ENCODE measurements at places on chromosomes 6 and 20.

DNA sequence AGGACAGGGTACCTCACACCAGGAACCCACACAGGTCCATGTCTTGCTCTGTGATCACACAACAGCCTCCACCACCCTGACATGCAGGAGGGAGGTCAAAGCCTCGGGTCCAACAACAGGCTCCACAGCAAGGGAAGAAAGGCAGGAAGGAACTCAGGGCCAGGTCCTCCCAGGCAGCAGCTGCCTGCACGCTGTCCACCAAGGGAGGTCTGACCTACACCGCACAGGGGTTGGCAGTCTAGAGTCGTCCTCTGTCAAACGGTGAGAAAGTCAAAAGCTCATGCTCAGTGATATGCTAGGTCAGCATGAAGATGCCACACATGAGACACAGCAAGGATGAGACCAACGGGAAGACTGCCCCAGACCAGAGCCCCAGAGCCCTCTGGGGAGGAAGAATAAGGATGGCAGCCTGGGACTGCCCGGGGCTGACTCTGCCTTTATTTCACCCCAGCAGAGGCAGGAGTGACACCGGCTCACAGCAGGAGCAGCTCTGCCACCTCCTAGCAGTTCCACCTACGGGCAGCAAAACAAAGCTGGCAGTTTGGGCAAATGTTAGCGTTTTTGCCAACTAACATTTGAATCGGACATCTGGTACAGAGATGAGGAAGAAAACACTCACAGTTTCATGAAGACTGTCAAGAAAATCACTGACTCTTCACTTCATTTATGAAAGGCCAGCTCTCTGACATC, 8.5 kb downstream of the GMEB2 start:
- no peak for DNase-seq

DNA sequence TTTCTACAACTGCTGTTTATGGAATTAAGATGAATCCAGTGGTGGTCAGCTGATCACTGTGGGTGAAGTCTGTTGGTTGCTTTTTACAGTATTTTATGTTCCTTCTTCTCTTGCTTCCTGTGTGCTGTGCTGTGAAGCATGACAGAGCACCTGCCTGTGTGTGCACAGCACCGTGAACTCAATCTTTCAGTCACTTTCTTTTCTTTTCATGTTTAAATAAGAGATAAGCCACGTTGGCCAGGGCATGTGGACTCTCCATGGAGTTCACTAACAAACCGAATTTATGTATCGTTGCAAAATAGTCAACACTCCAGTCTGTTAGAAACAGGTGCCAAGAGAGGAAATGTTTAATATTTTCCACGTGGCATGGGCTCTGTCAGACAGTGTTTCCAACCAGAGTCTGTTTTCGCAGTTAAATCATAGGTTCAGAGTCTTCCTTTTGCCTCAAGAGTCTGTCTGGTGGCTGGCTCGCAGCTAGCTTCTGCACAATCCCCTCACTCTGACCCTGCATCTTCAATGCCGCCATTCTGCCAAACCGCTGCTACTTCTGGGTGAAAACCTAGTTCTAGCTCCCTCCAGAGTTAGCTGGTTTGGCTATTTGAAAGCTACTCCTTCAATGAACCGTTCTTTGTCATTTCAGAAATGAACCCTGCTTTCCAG, 73.2 kb downstream of the QRSL1 start:
- DNase-seq = no peak

DNA sequence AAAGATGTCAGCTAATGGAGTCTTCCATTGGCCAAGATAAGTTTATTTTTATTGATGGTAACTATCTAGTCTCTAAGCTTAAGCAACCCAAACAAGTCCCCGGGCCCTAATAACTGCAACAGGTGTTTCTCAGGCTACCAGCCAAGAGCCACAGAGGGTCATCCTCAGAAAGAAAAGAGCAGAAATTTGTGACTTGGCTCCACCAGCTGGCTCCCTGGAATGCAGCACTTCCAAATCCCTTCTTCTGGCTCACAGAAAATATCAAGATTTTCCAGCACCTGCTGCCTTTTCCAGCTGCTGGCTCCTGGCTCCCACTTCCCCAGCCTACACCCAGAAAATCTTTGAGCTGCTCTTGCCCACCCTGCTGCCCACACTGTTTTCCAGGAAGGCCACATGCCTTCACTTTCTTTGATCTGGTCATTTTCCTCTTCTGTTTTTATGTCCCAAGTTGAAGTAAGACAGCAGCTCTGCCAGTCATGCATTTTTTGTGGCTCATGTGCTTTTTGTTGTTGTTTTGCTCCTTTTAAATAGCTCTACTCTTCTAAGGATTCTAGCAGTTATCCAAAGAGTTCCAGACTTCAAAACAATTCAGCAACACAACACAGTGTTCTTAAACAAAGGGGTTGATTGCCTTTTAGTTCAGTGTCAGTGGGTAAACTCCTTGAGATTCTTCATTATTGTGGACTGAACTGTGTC, 151.0 kb upstream of the SMLR1 start:
- no peak for DNase-seq

DNA sequence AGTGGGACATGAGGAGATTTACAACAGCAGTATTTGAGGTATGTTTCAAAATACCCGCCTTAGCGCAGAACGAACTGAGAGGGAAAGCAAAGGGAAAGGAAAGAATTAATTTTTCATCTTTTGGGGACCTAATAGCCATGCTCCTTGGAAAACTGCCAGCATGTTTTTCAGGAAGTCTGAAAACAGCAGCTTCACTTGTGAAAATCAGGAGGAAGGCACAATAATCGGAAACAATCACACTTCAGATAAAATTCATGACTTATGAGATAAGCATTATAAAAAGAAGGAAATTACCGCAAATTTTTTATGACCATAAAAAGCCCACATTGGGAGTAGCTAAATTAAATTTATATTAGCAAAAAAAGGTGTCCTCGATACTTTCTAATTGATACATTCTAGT, 541.1 kb downstream of the HAO1 start:
- DNase-seq = no peak

DNA sequence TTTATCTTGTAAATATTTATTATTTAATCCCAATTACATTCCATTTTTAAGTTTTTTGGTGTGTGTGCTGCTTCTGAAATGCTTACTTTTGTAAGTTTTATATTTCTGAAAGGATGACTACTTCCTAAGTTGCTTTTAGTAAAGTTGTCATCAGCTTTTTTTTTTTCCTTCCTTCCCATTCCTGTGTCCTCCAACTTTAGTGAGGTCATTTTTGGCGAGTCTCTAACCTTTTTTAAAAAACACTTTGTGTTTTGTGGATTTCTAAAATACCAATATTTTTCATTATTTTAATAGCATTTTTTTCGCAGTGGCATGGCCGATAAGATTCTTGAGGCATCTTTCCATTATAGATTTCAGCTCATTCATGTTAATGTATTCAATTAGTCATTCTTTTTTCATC, 30.9 kb downstream of the FIG4 start:
- DNase-seq = no peak

- DNase-seq = no peak
Observed at GRCh38 chr6:156189714-156190113, 587.5 kb upstream of the ARID1B start.

- peak; percentile 92 for DNase-seq
Observed at GRCh38 chr6:26183581-26184366, 96.5 kb downstream of the HFE start.

DNA sequence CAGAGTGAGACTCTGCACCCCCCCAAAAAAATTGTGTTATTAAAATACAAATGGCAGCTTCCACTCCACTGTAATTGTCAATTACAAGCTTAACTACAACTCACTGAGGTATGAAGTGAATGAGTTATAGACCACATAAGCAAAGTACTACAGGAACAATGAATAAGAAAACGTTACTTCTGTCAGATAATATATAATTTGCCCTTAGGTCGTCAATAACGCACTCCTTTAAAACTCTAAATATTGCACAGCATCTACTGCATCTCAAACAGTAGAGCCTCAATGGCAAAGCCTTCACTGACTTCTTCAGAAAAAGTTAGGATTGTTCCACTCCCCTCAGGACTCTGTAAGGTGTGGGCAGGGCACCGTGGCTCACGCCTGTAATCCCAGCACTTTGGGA, 2.0 kb upstream of the HBS1L start:
- DNase-seq = no peak

DNA sequence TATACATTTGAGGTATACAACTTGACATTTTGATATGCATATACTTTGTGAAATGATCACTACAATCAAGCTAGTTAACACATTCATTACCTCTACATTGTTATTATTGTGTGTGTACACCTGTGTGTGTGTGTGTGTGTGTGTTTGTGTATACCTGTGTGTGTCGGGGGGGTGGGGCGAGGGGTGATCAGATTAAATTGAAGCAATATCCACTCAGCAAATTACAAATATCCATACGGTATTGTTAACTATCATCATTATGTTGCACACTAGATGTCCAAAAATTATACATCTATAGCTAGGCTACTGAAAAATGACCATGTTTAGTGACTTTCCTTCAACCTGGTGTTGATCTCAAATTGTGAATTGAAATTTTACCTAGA, 1.8 kb downstream of the RHAG start:
- no peak for DNase-seq

DNA sequence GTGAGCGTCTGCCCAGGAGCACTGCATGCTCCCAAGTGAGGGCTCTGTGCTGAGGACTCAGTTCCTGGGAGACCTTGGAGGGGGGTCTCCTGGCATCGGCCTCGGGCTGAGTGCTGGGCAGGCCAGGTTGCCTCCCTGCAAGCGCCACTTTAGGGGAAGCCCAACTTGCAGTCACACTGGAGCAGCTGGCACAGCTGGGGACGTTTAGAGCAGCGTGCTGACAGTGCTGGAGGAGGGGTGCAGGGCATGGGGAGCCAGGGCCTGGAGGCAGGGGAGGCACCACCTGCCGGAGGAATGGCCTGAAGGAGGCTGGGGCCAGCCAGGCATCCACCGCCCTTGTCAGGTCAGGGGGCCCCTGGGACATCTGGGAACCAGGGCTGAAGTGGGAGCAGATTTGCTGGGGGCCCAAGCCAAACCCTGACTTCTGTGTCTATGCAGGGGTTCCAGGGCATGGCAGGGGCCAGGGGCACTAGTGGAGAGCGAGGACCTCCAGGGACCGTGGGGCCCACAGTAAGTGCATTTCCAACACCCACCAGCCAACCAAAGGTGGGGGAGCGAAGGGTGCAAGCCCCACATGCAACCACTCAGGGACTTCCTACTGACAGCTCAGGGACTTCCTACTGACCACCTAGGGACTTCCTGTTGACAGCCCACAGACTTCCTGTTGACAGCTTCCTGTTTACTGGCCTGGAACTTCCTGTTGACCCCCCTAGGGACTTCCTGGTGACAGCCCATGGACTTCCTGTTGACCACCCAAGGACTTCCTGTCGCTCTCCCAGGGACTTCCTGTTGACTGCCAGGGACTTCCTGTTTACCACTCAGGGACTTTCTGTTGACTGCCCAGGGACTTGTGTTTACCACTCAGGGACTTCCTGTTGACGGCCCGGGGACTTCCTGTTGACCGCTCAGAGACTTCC, 33.6 kb downstream of the COL20A1 start:
- DNase-seq = no peak

DNA sequence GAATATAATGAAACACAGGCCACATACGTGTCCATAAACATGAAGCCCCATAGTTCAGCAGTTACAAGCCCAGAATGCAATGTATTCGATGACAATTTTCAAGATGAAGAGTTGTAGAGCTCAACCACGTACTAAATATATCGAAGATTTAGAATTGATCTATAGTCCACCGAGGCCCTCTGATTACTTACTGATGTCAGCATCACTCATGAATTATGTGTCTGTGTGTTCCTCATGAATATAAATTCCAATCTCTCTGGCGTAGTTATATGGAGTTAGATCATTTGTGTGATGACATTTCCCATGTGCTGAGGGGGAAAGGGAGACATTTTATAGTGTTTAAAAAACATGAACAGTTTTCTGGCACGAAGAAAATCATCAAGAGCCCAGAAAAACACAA, 97.5 kb downstream of the PFDN4 start:
- no peak for DNase-seq

DNA sequence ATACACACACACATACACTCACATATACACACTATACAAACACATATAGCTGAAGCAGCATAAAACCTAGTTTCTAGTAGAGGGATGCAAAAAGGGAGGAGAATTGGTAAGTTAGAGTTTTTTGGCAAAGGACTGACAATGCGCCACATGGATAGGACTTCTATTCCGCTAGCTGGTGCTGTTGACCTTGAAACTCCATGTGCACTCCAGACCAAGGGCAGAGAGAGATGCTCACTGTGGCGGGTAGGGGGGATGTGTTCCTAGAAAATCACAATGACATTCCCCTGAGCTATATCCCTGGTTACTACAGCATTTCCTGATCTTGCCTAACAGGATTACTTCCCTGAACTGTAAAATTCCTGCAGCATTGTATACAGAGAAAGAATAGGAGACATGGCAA, 19.2 kb downstream of the MICA start:
- peak; percentile 27 for DNase-seq

GRCh38 chr20:52039790-52040189, 151.8 kb downstream of the ZFP64 start:
- no peak for DNase-seq

DNA sequence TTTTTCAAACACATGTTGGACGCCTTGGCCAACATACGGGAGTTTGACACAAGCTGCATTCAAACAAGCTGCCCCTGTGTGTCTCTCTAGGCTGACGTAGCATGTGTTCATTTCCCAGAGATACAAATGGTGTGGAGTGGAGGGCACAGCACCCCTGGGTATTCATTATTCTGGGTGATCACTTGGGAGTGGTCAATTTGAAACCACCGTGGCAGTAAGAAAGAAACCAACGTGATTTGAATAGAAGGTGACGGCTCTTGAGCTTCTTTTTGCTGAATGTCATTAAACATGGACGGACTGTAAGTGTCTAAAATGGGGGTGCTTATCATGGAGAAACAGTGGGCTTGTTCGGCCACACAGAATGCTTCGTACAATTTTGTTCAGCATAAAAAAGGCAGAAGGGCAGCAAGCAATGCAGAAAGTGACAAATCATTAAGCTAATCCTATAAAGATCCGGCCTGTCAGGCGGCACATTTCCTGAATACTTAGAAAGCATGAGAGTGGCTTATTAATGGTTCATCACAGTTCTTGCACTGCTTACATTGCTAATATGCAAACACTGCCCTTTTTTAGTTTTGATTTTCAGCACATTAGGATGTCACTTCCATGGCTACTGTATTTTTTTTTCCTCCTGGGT, 1261.9 kb upstream of the CITED2 start:
- DNase-seq = no peak

- no peak for DNase-seq
Observed at GRCh38 chr20:363319-364078, 16.6 kb downstream of the NRSN2 start.

GRCh38 chr6:122677406-122677805, 67.2 kb downstream of the PKIB start:
- DNase-seq = no peak

- no peak for DNase-seq
Observed at GRCh38 chr20:41034239-41034638, 5.6 kb downstream of the TOP1 start.

All from activated CD4-positive, alpha-beta T cell treated with anti-CD3 and anti-CD28 coated beads, Interleukin-2, amount 10 ng/mL, durations not matched to agents 24 days and 14 days (primary cell).